Chondrocyte (in vitro differentiated cells): ENCODE measurements at places on chromosomes 2 and 18. TPM values are rescaled to one million over a fixed set of nuclear protein-coding genes. Genes with fewer than 3 reads are reported as not detected.

Gene SLC5A7
- not detected in 3 replicates for total RNA-seq

Gene SKOR2
- total RNA-seq, result not detected in 3 replicates

Gene TAF4B
- total RNA-seq, result 1.7 to 2.2 TPM (median 2.0 TPM) in 3 replicates

Gene PDCL3
- total RNA-seq, result 27.1 to 33.7 TPM (median 29.4 TPM) in 3 replicates
